Lower lobe of right lung (tissue), 2 donors: ENCODE measurements at places on chromosomes 2 and 18.

DNA sequence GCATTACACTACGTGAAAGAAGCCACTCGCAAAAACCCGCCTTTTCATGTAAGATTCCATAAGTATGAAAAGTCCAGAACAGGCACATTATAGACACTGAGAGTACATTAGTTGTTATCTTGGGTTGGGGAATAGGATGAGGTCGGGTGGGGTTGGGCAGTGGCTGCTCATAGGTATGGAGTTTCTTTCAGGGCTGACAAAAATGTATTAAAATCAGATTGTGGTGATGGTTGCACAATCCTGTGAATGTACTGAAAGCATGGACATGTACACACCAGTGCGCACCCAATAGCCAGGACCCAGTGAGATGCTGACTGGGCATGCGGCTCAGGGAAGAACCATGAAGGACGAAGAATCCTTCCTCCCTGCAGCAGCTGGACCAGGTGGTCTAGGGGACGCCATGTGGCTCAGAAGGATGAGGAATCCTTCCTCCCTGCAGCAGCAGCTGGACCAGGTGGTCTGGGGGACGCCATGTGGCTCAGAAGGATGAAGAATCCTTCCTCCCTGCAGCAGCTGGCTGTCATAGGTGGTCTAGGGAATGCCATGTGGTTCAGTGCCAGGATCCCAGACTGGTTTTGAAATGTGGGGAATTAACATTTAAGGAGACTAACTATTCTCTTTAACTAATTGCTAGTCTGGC, 50.1 kb downstream of the MBP start:
- no peak for DNase-seq

- DNase-seq, result no peak
Measured at GRCh38 chr2:84778911-84779690, 101.8 kb downstream of the TRABD2A start.

DNA sequence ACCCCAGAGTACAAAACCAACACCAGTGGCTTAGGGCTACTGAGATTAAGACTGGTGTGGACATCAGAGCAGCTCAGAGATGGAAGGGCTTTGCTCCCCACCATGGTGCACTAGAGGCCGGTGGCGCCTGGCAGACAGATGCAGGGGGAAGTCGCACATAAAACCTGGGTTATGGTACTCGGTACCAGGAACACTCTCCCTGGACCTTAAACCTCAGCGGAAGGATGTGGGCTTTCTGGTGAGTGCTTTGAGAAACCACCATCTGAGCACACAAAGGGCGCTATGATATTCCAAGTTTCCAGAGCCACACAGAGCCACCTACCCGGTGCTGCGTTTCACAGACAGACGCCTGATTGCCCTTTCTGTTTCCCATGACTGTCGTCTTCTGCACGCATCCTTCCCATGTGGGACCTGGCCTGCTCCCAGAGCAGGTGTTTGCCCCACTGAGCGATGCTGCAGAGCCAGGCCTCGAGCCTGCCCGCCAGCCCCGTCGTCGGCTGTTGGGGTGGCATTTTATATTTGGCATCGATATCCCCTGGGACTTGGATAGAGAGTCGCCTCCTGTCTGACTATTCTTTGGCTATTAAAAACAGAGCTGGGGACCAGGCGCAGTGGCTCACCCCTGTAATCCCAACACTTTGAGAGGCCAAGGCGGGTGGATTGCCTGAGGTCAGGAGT, 89.5 kb upstream of the ODC1 start:
- no peak for DNase-seq

DNA sequence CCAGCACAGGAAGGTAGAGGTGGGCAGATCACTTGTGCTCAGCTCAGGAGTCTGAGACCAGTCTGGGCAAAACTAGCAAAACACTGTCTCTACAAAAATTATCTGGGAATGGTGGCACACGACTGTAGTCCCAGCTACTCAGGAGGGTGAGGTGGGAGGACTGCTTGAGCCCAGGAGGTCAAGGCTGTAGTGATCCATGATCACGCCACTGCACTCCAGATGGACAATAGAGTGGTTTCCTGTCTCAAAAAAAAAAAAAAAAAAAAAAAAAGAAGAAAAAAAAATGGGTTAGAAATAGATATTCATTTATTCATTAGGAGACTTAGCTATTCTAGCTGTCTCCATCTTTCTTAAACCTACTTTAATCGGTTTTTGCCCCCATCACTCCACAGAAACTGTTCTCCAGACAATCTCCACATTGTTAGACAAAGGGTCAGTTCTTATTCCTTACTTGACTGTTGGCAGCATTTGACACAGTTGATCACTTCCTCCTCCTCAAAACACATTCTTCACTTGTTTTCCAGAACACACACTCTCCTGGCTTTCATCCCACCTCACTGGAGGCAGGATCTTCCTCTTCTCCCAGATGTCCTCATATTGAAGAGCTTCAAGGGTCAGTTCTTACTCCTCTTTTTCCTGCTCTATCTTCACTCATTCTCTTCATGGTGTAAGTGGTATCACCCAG, 103.1 kb downstream of the DTNB start:
- no peak for DNase-seq

GRCh38 chr2:6909431-6910385, 7.5 kb upstream of the RNF144A start:
- no peak for DNase-seq

DNA sequence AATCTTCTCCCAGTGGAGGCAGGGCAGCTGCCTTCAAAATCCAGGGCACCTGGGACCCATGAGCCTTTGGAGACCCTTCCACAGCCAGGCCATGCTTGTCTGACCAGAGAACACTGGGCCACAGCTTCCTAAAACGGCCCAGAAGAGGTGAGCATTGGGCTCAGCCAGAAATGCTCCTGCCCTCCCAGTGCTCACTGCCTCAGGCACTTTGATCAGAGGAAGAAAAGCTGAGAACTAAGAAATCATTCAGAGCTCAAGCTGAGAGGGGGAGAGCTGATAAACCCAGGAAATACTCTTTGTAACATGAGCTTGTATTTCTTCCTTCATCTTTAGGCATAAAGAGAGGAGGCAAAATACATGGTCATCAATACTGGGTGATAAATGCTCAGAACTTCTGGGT, 365.5 kb upstream of the KLHL29 start:
- DNase-seq, result no peak

DNA sequence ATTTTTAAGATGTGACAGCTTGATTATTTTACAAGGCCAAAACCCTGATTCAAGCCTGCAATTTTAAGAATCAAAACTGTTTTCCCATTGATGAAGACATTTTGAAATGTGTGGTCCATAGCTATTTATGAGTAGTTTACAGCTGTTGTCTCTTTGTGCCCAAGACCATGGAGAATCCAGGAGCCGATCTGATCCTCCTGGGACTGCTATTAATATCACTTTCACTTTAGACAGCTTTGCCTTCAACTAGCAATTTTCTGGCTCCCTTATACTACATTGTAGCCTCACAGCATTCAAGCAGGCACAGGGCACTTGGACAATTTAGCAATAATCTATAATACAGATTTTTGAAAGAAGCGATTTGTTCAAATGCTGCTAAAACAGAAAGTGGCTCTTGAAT, 172.9 kb downstream of the SLC8A1 start:
- DNase-seq, result no peak

DNA sequence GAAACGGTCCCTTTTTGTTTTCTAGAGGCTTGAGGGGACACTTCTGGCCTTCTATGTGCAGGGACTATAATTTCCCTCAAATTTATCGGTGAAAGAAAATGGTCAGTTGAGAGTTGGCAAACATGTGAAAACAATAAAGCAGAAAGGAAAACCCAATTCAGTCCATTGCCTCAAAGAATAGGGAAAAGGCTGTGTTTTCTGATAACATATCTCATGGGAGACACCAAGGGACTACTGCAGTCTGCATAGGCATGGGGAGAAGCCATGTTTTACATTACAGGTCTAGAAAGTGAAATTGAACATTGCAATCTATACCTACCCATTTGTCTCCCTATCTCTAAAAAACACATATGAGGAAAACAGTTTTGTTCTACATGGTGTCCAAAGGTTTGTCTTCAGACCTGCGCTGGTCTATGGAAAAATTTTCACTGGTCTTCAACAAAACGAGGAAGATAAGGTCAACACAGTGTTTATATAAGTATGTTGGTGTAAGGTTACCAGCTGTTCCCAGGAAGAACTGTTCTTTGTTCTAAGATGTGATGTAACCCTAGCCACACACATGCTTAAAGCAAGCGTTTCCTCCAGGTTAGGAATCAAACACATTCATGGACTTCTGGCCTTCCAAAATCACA, 179.7 kb downstream of the MREG start:
- no peak for DNase-seq

DNA sequence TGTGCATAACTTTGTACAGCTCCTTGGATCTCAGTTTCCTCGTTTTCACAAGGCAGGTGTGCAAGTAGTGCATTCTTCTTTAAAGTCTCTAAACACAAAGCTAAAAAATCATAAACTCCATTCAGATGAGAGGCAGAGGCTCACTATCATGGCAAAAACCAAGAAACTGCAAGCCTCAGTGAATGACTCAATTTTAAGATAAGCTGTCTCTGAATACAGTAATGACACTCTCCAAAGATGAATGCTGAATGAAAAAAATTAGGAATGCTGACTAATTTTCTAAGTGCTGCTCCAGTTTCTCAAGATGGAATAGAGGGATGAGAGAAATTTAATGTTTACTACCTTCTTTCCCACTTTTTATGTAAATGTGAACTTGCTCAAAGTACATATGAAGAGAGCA, 17.2 kb downstream of the B4GALT6 start:
- no peak for DNase-seq

DNA sequence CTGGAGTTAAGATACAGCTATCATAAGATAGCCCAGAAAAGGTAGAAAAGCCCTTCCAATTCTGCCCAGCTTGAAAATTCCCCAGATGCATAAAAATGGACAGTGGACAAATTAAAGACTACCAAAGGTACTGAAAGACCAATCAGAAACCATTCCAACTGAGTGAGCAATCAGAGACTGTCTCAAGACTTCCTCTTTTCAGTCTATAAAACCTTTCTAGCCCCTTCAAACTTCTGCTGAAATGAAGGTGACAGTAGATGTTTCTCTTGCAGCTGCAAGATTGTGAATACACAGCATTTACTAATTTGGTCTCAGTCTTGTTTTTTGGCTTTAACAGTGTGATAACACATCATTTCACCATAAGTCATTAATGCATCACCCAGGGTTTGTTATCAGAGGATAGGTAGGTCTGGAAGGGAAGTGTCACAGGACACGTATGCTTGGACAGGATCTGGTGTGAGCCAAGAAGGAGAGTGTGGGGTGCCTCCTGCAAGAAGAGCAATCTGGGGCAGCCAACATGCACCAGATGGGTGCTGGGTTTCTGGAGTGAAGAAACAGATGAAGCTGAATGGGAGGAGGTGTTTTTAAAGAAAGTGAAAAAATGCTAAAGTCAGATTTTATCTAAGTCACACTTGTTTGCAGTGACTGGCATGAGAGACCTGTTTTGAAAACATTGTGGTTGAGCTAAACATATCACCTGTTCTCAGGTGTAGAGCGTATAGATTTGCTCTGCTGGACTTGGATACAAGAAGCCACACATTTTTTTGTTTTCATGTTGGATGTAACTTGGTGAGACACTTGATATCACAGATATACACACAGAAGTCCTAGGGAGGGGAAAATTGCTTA, 75.3 kb upstream of the DDX18 start:
- no peak for DNase-seq

- no peak for DNase-seq
Measured at GRCh38 chr2:147760984-147761383, 83.8 kb upstream of the ACVR2A start.

GRCh38 chr2:155692106-155692505, 640.4 kb downstream of the NR4A2 start:
- no peak for DNase-seq

- DNase-seq, result no peak
Measured at GRCh38 chr2:1046067-1046466, 95.4 kb downstream of the SNTG2 start.

- peak; percentile 42 for DNase-seq
Measured at GRCh38 chr2:35428548-35428947, 927.0 kb upstream of the CRIM1 start.

DNA sequence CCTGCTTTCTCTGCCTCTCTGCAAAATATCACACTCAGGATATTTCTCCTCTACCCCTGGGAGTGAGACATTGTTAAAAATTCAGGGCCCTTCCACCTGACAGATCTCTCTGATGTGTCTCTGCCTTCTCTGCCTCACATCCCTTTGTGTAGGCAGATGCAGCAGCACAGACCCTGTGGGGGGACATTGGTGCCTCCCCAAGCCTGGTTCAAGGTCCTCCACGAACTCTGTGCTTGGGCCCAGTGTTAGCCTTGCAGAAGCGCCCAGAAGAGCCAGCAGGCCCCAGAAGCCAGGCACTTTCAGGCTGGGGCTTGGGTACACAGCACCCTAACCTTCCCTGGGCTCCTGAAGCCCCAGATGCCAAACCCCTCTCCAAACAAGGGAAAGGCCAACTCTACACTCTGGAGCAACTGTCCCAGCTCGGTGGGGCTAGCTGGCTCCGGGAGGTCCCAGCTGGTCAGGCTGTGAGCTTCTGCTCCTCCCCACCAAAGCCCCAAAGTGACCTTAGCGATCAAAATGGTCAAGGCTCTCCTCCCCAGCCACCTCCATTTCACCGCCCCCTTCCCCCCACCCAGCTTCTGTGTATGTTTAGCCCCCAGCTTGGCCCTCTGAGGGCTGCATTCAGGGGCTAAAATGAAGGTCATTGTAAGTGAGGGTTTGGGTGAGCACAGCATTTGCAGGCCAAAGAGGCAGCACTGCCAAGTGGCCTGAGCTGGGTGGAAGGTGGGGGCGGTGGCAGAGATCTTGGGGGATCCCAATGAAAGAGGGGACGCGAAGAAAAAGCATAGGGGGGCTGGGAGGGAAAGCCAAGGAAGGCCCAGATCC, 2.6 kb downstream of the HOXD9 start:
- no peak for DNase-seq

- DNase-seq, result no peak
Measured at GRCh38 chr2:31997653-31998052, 13.2 kb downstream of the MEMO1 start.

DNA sequence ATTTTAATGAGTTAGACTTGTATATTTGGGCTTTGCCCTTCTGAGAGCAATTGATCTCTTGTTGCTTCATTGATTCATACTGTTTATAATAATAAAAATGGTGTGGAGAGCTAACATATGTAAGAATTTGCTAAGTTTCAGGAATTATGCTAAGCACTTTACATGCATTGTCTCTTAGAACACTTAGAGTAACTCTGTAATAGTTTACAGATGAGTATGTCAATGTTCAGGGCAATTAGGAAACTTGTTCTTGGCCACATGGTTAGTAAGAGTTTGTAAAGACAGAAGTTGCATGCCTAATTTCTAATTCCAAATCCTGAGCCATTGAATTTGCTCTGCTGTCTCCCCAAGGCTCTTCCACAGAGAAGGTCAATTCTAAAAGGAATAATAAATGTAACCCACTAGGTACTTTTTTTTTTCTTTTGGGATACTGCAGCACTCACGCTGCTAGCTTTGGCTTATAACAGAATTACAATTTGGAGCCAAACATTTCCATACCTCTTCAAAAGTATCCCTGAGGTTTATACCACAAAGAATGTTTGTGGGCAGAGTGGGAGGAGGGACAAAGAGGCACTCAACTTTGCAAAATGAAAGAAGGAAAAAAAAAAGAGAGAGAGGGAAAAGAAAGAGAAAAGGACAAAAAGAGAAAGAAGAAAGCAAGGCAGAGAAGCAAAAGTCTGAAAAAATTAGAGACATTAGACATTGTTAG, 232.4 kb downstream of the CALCRL start:
- DNase-seq, result no peak
